ENCODE measurements at places on chromosomes 13 and 19.

DNA sequence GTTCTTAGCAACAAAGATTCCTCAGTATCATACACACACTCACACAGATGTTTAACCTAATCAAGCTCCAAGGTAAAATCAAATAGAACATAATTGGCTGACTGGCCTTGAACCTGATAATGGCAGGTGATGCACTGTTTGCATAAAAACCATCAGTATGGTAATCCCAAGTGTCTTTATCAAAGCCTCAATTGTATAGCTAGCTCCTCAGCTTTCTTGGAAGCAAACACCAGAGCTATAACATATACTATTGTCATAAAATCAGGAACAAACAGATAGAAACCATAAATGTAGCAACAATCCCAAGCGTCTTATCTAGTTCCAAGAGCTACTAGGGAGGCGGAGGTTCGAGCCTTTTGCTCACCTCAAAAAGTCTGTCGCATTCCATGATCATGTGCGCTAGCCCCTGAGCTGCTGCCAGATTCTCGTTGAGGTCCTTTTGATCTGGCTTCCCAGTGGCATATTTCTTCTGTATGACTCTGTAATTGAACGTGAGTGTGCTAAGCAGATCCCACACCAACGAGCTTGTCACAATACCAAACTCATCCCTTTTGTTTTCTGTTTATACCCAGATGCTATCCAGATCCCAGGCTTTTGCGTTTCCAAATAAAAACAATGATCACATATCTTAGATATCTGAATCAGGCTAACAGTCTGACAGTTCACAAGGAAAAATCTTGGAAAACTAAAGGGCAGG, 95.3 kb downstream of the KL start:
- DNase-seq = no peak

DNA sequence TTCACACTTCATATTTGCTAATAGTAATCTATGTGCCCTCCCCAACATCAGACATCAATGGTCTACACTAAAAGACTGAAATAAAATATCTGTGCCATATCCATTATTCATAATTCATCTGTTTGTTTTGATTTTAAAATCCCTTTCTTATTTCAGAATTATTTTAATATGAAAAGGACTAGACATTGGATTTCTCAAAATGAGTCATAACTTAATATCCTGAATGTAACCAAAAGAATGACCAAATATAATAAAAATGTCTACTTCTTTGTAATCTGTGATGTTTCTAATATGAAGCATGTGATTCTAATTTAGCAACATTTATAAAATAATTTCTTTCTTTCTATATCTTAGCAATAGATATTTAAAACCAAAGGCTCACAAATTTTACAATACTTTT, 64.9 kb downstream of the MZT1 start:
- DNase-seq = no peak

GRCh38 chr19:8608941-8609278, 1.6 kb downstream of the ADAMTS10 start:
- DNase-seq = no peak

DNA sequence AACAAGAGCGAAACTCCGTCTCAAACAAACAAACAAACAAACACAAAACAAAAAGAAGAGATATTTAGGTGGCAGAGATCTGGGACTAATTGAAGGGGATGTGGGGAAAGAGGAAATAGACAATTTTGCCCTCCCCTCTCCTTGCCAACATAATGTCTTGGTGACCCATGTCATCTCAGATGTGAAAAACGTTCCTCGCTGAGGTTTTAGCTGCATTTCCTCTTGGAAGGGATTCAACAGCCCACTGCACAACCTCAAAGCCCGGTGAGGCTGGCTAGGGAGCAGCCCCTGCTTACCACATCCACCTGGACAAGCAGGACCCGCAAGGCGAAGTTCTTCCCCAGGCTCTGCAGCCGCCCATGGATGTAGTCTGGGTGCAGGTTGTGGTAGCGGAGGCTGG, 4.9 kb downstream of the ERCC1 start:
- DNase-seq = no peak

GRCh38 chr13:94765814-94766213, 53.5 kb upstream of the SOX21 start:
- DNase-seq = no peak

- DNase-seq = no peak
Measured at GRCh38 chr13:71096421-71096820, 770.6 kb downstream of the DACH1 start.

DNA sequence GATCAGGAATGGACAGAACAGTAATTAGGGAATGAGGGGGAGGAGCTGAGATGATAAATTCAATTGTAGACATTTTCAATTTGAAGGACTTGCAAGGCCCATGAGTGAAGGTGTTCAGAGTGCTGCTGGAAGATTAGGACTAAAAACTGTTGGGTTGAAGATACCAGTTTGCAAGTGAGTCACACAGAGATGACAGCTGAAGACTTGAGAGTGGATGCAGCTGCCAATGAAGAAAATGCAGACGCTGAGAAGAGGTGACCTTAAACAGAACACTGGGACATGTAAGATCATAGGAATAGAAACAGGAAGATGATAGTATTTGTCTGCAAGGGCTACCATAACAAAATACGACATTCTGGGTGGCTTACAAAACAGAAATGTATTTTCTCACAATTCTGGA, 1716.5 kb upstream of the SLC10A2 start:
- no peak for DNase-seq

DNA sequence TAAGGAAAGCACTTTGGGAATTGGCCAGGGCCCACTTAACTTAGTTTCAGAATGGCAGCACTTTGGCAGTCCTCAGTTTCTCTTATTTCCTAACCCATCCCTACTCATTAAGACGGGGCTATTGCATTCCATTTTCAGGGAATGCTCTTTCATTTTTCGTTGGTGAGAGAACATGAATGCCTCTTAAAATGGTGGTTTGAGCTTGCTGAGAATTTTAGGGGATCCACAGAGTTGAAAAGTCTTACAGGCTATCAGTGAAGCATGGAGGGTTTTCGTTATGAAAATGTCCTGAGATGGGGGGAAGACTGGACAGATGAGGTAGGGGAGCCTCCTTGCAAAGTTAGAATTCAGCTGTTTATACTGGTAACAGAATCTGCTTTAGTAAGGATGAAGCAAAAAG, 71.4 kb downstream of the LRCH1 start:
- DNase-seq = no peak

GRCh38 chr13:20882206-20882605, 20.3 kb downstream of the XPO4 start:
- DNase-seq = no peak

- no peak for DNase-seq
Measured at GRCh38 chr13:47621931-47622330, 379.1 kb downstream of the SUCLA2 start.

GRCh38 chr13:112819111-112819510, 129.3 kb downstream of the ATP11A start:
- DNase-seq = no peak

DNA sequence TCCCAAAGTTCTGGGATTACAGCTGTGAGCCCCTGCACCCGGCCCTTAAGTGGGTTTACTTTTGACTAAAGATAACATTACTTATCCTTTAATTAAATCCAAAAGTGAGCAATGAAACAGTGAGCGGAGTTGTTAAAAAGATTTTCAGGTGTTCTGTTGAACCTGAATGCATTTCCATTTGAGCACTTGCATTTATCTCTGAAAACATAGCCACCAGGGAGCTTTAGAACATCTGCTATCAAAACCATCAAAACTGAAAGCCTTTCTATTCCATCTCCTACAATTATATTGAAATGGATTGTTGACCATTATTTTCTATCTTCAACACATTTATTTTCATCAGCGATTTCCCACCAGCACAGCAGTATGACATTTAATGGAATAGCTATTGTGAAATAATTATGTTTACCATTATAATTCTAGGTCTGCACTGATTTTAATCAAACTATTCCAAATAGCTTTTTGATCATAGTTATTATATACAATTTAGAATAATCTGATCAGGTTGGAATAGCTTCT, 269.0 kb downstream of the FGF14 start:
- DNase-seq = no peak

GRCh38 chr19:2982561-2982960, 5.2 kb downstream of the TLE6 start:
- no peak for DNase-seq

GRCh38 chr13:112955956-112956355, 13.1 kb upstream of the MCF2L start:
- no peak for DNase-seq

- DNase-seq = peak; percentile 9
Measured at GRCh38 chr13:26377038-26377437, 123.1 kb downstream of the CDK8 start.

DNA sequence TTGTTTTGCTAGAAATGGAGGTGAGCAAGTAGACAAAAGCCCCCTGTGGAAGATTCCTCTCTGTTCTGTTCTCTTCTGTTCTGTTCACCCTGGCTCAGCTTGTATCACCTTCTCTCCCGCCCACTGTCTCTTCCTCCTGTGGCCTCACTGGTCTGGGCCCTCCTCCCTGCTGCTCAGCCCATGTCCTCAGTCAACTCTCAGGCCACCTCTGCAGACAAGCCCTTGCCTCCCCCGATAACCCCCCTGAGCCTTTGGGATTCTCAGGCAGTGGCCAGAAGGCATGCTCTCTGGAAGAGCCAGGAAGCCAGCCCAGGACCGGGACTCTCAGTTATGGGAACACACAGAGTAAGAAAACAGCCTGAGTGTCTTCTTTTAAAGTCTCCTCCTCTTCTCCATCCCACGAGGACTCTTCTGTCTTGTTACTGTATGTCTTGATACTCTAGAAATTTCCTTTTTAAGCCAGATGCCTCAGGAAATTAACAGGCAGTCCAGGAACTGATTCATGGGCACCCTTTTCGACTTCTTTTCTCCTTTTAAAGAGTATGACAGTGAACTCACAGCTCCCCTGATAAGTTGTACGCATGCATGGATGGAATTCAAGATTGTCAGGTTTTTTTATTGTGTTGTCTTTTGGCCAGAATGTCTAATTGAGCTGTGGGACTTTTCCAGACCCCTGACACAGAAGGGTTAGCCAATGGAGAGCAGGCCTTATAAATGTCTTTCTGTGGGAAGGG, 33.7 kb downstream of the SHISA2 start:
- DNase-seq = no peak

GRCh38 chr13:37383856-37384370, 214.7 kb downstream of the POSTN start:
- no peak for DNase-seq

Measured in stimulated activated CD4-positive, alpha-beta T cell treated with anti-CD3 and anti-CD28 coated beads, Interleukin-2, amount 100 ng/mL, for 24 hours (primary cell).